ENCODE measurements at places on chromosomes 5 and 9.

- DNase-seq, result no peak
Observed at GRCh38 chr5:141515946-141516671, 27.2 kb downstream of the PCDHGC5 start.

- DNase-seq, result no peak
Observed at GRCh38 chr5:16076657-16077056, 102.9 kb downstream of the MARCHF11 start.

GRCh38 chr5:113330533-113331208 is 104.1 kb downstream of the TSSK1B start:
- DNase-seq, result no peak

- no peak for DNase-seq
Observed at GRCh38 chr5:10122076-10122726, 127.5 kb downstream of the ATPSCKMT start.

GRCh38 chr9:4994166-4994890 is 9.3 kb downstream of the JAK2 start:
- DNase-seq, result no peak

- no peak for DNase-seq
Observed at GRCh38 chr9:36842560-36843530, 191.2 kb downstream of the PAX5 start.

GRCh38 chr5:103741984-103742383 is 179.4 kb upstream of the NUDT12 start:
- no peak for DNase-seq

- DNase-seq, result no peak
Observed at GRCh38 chr5:148732692-148733091, 78.4 kb upstream of the HTR4 start.

DNA sequence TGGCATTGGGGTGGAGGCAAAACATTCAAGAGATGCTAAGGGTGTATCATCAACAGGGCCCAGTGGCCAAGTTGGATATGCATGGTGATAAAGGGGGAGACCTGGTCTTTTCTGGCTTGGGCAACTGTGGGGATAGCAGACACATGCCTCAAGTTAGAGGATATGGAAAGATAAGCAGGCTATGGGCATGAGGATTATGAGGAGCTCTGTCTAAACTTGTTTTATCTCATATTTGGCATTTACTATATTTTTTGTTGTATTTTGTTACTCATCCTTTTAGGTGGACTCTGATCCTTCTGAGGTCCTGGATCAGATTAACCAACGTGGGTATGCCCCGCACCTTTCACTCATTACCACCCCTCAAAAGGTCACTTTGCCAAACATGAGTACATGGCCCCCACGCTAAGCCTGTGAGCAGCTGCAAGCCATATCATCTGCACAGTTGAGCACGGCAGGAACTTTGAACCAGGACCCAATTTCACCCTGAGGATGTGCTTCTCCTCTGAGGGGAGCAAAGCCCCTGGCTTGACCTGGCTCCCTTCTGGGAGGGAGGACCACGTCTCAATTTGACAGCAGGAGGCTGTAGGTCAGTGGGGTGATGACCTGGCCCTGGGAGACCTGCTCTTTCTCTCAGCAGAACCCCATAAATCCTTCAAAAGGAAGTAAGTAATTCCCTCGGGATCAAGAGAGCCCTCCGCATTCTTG is 71.1 kb upstream of the CD180 start:
- no peak for DNase-seq

- DNase-seq, result peak; percentile 20
Observed at GRCh38 chr5:36696059-36696673, 89.8 kb downstream of the SLC1A3 start.

- no peak for DNase-seq
Observed at GRCh38 chr9:93960221-93960970, 5.2 kb upstream of the BARX1 start.

- no peak for DNase-seq
Observed at GRCh38 chr9:16202914-16203728, 650.3 kb downstream of the CCDC171 start.

GRCh38 chr5:68021227-68021626 is 194.3 kb upstream of the PIK3R1 start:
- no peak for DNase-seq

DNA sequence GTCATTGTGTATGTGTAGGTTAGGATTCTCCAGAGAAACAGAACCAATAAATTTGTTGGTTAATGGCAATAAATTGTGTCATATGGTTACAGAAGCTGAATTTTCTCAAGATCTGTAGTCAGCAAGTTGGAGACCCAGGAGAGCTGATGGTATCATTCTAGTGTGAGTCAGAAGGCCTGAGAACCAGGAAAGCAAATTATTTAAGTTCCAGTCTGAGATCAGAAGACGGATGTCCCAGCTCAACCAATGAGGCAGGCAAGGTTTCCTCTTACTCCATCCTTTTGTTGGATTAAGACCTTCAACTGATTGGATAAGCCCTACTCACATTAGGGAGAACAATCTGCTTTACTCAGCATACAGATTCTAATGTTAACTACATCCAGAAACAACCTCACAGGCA is 656.3 kb downstream of the ANXA1 start:
- DNase-seq, result no peak

DNA sequence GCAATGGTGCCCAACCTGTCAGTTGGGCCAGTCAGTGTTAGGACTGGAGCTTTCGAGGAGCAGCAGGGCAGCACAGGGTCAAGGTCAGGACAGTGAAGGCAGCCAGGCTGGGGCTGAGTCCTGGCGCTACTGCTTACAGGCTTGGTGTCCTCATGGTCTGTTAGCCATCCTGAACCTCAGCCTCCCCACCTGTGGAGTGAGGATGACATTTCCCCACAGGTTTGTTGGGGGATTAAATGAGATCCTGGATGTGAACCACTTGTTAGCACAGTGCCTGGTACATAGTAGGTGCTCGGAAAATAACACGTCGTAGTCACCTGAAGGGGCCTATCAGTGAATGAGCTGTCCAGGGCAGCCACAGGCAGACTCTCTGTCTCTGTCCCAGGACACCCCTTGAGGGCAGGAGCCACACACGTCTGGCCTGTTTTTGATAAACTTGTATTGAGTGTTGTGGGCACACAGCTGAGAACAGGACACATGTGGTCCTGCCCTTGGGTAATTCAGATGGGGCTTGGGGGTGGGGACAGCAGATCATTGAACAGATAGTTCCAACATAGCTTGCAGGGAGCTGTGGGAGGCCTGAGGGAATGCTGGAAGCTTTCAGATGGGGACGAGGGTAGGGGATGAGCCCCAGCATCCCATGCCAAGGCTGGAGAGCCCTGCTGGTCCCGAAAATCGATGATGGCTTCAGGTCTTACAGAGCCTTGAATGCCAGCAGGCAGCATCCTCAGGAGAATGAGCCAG is 69.3 kb downstream of the AMBP start:
- no peak for DNase-seq

- no peak for DNase-seq
Observed at GRCh38 chr5:120568711-120569110, 104.6 kb downstream of the PRR16 start.

- DNase-seq, result peak; percentile 9
Observed at GRCh38 chr9:4297151-4297785, 2.6 kb downstream of the GLIS3 start.

DNA sequence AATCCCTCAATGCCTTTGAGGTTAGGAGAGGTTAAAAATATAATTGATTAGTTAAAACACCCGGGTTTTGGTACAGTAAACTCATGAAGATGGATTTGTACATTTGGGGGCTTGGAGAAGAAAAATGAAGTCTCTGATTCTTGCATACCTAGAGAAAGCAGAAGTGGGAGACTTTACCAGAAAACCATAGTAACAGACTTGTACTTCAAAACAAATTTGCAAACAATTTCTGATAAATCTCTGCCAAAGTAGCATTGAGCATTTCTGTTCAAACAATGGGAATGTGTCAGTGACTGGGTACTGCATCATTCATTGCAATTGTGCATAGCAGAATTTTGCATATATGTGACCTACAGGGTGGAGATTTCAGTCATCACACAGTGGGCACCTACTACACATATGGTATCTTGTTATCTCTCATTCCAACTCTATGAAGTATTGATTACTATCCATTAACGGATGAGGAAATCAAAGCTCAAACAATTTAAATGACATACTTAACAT is 256.9 kb downstream of the PLK2 start:
- no peak for DNase-seq

- DNase-seq, result no peak
Observed at GRCh38 chr9:115422932-115423440, 305.0 kb upstream of the TNC start.
